ENCODE measurements at places on chromosomes 2 and 18. TPM values are rescaled to one million over a fixed set of nuclear protein-coding genes. Genes with fewer than 3 reads are reported as not detected.

Gene PPIG
- 15.8 TPM for total RNA-seq

Gene SP140L
- 4.7 TPM for total RNA-seq

GRCh38 chr2:221567809-221568208, 4.3 kb downstream of the EPHA4 start:
- no peak for DNase-seq

- DNase-seq: no peak
Measured at GRCh38 chr18:6557057-6557769, 142.5 kb upstream of the L3MBTL4 start.

Gene ZBTB7C
- 1.1 TPM for total RNA-seq

Gene EML6
- total RNA-seq: 2.9 TPM

GRCh38 chr2:127932199-127932876, 46.6 kb upstream of the AMMECR1L start:
- peak; percentile 79 for DNase-seq

DNA sequence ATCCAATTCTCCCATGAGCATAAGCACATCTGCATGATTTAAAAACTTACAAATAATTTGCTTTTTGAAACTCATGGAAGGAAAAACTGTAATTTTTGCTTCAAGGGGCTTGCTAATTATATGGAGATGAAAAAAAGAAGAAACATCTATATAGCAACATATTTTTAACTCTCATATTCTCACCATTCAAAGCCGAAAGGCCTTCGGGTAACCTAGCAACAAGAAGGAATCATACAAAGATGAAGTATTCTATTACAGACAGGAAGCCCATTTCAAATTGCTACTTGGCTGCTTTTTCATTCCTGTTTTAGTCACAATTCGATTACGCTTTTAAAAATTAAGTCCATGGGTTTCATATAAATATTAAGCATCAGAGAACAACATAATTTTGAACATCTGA, 39.2 kb upstream of the RNU4ATAC start:
- no peak for DNase-seq

Gene LDLRAD4
- total RNA-seq: 6.9 TPM

Gene PJVK
- 1.1 TPM for total RNA-seq

- DNase-seq: no peak
Measured at GRCh38 chr18:5585653-5586052, 41.9 kb upstream of the EPB41L3 start.

- peak; percentile 48 for DNase-seq
Measured at GRCh38 chr2:166361351-166362153, 14.2 kb downstream of the SCN9A start.

Gene C2orf78
- total RNA-seq: 0.45 TPM

DNA sequence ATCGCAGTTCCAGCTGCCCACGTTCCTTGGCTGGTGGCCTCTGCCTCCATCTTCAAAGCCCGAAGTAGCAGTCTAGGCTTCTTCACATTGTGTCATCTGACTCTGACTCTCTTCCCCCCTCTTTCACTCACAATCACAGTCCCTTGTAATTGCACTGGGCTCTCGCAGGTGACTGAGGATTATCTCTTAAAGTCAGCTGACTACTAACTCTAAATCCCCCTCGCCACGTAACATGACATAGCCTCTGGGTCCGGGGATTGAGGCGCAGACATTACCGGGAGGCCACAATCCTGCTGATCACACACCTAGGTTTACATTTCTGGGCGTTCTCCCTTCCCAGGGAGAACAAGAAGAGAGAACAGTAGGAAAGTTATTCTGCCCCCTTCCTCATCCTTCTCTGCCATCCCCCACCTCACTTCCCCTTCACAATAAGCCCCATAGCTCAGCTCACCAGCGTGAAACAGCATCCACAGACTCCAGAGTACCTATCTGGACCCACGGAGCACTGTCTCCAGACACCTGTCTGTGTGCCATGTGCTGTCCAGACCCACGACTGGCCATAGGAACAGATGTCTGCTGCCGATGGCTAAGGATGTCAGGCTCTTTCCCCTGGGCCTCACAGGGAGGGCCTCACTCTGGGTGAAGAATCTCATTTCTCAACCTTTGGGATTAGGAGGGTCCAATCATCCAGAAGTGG, 64.3 kb upstream of the FZD7 start:
- no peak for DNase-seq

GRCh38 chr2:241673797-241674725, 12.6 kb downstream of the DTYMK start:
- no peak for DNase-seq

Gene MYO3B
- not detected for total RNA-seq

DNA sequence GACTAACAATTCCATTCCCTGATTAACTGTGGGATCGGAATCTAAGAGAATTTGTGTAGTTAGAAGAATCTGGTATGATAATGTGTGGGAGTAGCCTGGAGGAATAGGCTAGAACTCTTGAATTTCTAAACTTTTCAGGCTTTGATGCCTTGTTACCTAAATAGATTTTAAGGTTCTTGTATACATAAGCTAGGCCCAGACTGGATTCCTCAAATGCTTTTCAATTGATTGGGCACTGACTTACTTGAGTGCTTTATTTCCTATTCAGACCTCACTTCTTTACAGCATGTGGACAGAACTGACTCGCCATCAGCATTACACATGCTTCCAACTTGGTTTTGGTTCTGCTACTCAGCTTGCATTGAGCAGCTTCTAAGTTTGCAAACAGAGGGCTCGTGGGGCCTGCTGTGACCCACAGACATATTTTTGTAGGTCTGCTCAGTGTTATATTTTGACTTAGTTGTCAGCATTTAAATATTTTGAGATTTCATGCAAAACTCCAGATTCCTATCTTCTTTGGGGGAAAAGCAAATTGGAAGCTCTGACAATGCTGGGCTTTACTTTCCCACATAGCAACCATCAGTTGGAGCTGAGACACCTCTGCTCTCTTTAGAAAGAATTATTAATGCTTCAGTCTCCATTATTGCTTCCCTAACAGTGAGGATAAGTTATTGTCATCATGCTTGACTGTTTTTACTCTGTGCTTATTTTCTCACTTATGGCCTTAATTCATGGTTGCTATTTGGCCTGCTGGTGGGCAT, 5.7 kb downstream of the PARD3B start:
- peak; percentile 14 for DNase-seq

- DNase-seq: no peak
Measured at GRCh38 chr2:127199223-127199622, 20.9 kb downstream of the CYP27C1 start.

Gene TRIM43
- not detected for total RNA-seq

- no peak for DNase-seq
Measured at GRCh38 chr18:66497351-66497750, 106.5 kb downstream of the CDH19 start.

DNA sequence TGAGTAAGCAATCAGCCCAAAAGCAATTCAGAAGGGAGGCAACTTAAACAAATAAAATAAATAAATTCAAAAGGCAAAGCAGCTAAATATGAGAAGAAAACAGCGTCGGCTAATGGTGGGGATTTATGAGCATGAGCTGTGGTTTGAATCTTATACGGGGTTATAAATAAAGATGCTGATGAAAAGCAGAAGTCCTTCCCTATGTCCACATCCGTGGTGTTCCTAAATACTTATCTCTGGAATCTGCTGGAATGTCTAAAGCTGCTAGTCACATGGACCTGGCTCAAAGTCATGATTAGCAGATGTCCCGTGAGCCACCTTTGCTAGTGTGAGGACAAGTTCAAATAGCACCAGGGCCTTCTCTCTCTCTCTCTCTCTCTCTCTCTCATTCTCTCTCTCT, 33.8 kb downstream of the SMIM21 start:
- no peak for DNase-seq

- DNase-seq: no peak
Measured at GRCh38 chr2:171788316-171788993, 101.2 kb downstream of the DYNC1I2 start.

Gene CAPN13
- not detected for total RNA-seq

DNA sequence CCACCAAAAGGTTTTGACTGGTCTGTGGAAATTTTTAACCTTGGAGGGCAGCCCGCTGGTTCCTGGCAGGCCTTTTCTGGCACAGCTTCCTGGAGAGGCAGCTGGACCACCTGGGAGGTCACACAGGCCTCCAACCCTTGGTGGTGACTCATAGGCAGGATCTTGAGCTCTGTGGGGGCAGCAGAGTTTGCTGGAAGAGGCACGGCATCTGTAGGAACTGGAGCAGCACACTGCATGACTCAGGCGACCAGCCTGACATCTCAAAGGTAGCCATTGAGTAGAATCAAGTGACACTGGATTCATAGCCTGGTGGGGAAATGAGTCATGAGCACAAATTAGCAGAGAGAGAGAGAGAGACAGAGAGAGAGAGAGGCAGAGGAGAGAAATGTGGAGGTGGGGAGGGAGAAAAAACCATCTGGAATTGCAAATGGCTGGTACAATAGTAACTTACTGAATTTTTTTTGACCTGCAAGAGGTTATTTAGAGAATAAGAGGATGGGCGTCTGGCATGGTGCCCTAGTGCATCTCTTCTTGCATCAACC, 57.4 kb downstream of the TRPM8 start:
- peak; percentile 100 for DNase-seq

DNA sequence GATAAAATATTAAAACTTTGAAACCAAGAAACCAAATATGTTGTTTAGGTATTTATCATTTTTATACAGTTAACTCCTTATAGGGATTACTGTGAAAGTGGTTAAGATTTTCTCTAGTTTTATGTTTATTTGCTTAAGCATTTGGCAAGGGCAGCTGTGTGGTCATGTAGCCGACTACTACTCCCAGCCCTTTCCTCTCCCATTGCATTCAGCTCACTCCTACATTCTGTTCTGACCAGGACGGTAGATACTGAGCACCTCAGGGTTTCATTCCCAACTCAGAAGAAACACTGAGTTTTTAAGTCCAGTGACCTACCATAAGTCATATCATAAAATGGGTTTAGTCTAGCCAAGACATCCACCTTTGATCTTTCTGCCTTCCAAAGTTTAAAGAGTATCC, 19.8 kb downstream of the FZD5 start:
- no peak for DNase-seq

Gene SLC14A1
- 276 TPM for total RNA-seq

GRCh38 chr2:157876786-157877138, 632 bp upstream of the ACVR1 start:
- DNase-seq: no peak

Gene KIF5C
- 1.7 TPM for total RNA-seq

Gene SIX2
- 0.06 TPM for total RNA-seq

GRCh38 chr2:9264301-9264700, 57.7 kb downstream of the ASAP2 start:
- DNase-seq: no peak

Gene SUCLG1
- total RNA-seq: 91.8 TPM

DNA sequence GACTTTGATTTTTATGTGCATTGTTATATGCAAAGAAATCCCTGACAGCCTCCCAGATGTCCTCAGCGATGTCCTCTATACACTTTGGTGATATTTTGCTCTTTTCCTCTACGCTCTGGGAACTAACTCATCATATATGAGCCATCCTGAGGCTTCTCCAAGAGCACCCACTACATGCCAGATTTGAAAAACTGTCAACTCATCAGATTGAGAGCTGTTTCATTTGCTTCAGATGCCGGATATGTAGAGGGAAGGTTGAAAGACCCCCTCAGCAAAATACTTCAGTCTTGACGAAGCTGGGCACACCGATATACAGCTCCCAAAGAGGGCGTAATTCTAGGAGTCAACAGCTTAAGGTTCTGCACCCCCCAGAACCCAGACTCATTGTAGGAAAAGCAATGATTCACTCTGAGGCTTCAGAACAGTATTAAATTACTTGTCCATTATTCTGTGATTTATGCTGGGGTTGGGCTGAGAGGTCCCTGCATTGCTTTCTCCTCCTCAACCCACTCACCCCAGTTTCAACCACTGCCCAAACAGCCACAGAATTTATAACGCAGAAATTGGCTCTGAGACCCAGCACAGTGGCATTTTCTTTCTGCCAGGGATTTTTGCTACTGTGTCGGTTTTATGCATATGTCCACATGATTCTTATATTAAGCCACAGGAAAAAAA, 341.8 kb downstream of the ALK start:
- no peak for DNase-seq

DNA sequence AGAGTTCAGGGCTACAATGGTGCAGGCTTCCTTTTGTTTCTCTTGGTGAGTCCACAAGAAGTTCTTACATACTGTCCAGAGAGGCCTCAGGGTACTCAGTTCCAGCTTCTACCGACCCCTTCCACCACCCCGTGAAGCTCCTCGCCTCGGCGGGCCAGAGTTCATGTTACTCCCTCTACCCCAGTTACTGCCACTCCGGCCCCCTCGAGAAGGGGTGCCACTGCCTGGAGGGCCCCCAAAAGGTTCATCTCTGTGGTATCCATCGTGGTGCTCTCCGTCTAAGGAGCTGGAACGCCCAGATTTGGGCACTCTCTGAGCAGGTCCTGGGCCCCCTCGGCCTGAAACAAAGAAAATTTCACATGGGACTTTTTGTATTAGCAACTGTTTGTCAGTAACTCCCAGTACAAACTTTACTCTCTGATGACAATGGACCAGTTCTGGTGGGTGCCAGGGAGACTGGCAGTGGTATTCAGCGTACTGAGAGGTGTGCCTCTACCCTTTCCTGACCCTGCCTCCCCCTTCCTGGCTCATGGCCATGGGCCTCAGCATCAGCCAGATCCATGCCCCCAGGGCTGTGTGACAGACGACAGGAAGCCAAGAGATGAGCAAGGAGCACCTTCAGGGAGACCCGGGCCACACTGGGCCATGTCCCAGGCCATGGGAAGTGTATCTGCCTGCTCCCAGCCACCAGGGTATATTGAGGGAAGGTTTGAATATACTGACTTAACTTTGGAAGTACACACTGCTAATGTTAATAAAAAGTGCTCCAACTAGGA, 5.1 kb downstream of the SFT2D3 start:
- DNase-seq: no peak
